ENCODE measurements at places on chromosomes 7 and 10.

GRCh38 chr7:134662166-134662870 is 15.7 kb downstream of the BPGM start:
- no peak for DNase-seq

GRCh38 chr10:27344568-27345454 is 104.2 kb upstream of the ACBD5 start:
- DNase-seq: no peak

- no peak for DNase-seq
These were observed 59.7 kb downstream of the DNAJB6 start for GRCh38 chr7:157396316-157397035.

GRCh38 chr10:71857934-71858890 is 7.2 kb upstream of the PSAP start:
- no peak for DNase-seq

DNA sequence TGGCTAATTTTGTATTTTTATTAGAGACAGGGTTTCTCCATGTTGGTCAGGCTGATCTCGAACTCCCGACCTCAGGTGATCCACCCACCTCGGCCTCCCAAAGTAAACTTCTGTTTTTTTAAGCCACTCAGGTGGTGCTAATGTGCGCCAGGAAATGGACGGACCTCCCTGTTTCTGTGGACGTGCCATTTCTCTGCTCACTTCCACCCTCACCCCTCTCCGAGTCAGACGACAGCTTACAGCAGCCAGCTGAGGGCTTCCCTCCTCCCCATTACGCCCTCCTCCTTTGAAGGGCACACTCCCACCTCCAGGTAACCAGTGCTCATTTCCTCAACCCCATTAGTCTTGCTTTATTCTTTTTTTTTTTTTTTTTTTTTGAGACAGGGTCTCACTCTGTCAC is 41.7 kb upstream of the EZH2 start:
- no peak for DNase-seq

DNA sequence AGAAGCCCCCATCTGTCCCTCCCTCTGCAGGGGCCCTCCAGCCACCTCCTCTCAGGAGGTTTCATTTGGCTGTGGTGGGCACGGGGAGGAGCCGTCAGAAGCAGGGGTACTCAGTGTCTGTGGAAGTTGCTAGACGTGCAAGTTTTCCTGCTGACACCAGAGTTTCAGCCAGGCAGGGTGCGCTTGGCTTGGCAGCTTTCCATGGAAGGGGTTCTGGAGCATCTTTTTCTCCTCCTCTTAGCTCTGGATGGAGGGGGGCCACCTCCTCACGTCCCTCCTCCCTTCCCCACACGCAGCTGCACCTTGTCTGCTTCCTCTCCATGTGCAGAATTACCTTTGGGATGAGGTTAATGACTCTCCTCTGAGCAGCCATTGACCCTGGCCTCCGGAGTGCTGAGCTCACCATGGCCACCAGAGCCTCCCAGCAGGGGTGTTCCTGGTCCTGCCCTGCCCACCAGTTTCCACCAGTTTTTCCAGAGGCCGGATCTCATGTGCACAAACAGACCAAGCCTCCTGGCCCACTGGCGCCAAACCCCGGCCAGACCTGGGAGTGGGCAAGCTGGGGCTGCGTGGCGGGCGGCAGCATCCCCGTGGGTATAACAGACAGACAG is 579.8 kb upstream of the FOXK1 start:
- DNase-seq: no peak

DNA sequence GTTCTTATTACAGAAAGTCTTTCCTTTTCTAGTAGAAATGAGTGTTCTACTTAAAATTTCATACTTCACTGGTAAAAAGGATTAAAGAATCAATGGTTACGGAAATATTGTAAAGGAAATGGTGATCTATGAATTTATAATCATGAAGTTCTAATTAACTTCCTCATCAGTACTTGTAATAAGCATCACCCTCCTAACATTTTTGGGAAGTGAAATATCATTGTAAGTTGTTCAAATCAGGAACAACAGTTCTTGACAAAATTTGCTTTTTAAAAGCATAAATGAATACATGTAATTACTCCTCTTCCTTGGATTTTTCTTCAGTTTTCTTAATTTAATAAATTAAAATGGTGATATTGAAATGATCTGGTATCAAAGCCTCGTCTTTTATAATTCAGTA is 5.6 kb upstream of the PCGF5 start:
- DNase-seq: no peak

DNA sequence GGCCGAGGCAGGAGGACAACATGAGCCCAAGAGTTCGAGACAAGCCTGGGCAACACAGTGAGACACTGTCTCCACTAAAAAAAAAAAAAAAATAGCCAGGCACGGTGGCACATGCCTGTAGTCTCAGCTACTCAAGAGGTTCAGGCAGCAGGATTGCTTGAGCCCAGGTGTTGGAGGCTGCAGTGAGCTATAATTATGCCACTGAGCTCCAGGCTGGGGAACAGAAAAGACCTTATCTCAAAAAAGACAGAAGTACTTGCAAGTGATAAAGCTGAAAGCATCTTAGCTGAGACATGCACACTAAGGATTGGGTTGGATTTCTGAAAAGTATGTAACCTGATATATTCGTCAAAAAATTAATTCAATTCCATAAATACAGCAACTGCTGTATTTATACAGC is 68.4 kb downstream of the PPP1R3C start:
- DNase-seq: no peak

DNA sequence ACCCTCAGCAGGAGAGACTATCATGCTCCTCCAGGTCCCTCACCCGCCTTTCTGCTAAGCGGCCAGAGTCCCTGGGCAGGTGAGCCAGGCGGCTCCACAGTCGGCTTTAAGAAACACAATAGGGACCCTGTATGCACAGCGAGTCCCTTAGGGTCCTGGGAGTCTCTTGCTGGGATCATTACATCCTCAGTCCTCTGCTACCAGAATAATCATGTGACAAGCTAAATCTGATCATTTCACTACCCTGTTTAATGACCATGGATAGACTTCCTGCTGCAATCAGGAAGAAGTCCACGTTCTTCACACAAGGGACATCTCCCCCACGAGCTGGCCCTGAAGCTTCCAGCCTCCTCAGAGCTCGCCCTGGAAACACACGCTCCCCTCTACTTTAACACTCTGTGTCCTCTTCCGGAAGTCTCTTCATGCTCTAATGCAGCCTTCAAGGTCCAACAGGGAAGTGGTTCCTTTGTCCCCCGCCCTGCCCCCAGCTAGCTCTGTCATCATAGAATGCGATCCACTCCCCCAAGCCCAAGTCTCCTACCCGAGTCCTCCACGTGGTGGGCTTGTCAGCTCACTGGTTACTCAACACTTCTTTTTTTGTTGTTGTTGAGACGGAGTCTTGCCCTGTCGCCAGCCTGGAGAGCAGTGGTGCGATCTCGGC is 101.5 kb downstream of the RNF216 start:
- DNase-seq: no peak

GRCh38 chr10:128160297-128160711 is 34.1 kb upstream of the MKI67 start:
- DNase-seq: no peak

Data from effector CD4-positive, alpha-beta T cell (primary cell).